B cell (primary cell): ENCODE measurements at places on chromosomes 7 and 10. TPM values are rescaled to one million over a fixed set of nuclear protein-coding genes. Genes with fewer than 3 reads are reported as not detected.

DNA sequence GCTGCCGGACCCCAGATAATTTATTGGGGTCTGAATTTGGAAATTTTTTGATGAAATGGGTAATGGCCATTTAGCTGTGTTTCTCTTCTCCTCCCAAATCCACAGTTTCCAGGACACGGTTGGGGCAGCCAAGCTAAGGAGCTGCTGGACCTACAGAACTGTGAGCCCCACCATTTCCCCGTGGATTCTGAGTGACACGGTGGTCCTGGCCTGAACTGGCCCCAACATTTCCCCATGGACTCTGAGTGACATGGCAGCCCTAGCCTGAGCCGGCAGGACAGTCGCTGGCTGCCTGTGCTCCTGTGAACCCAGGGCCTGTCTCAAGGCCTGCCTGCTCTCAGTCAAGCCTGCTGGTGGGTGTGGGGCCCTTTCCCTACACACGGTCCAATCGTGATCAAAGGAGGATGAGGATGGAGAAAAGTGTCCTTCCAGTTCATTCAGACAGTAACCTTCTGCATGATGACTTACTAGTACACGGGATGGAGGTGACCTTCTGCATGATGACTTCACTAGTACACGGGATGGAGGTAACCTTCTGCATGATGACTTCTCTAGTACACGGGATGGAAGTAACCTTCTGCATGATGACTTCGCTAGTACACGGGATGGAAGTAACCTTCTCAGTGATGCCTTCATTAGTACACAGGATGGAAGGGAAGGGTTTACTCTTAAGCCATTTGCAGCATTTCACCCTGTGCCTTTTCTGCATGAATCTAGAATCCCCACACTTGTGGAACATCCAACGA, 359.9 kb downstream of the GLRX3 start:
- H3K4me3 ChIP-seq: no peak overlapping the region
- H3K27me3 ChIP-seq: no peaks in the 10 kb centered on the region
- no peak overlapping the region for H3K27ac ChIP-seq

DNA sequence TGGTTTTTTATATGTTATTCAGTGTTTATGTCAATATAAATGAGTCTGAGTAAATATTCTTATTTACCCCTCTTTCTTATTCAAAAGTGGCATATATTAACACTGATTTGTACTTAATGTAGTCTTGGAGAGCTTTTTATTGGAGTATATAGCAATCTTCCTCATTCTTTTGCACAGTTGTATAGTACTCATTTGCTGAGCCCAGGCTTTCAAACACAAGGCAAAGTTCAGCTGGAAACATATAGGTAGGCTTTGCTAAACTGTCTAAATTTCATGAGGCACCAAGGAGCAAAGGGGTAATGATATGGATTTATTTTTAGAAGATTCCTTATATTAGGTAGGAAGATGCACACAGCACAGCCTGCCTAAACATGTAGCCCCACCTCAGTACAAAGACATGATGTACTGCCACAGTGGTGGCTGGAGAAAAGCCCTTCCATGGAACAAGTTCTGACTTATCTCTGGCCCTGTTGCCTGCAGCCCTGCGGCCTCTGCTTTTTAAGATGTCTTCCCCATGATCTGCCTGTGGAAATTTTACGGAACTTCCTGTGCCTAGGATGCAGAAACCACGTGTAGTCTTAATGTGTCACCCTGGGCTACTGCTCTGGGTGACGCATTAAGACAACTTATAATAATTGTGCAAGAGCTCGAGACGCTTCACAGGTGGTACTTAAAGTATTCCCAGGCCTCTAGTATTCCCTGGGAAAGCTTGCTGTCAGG, 9.6 kb upstream of the PDCD4 start:
- H3K27me3 ChIP-seq: no peaks in the 10 kb centered on the region
- H3K27ac ChIP-seq: peak overlapping the region; percentile 94
- no peak for DNase-seq

DNA sequence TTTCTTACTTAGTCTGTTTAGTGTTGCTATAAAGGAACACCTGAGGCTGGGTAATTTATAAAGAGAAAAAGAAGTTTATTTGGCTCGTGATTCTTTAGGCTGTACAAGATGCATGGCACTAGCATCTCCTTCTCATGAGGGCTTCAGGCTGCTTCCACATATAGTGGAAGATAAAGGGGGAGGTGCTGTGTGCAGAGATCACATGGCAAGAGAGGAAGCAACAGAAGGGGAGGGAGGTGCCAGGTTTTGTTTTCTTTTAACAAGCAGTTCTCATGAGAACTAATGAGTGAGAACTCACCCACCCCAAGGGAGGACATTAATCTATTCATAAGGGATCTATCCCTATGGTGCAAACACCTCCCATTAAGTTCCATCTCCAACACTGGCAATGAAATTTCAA, 17.3 kb downstream of the CYP2E1 start:
- H3K27ac ChIP-seq: no peak overlapping the region
- no peak overlapping the region for H3K4me3 ChIP-seq

DNA sequence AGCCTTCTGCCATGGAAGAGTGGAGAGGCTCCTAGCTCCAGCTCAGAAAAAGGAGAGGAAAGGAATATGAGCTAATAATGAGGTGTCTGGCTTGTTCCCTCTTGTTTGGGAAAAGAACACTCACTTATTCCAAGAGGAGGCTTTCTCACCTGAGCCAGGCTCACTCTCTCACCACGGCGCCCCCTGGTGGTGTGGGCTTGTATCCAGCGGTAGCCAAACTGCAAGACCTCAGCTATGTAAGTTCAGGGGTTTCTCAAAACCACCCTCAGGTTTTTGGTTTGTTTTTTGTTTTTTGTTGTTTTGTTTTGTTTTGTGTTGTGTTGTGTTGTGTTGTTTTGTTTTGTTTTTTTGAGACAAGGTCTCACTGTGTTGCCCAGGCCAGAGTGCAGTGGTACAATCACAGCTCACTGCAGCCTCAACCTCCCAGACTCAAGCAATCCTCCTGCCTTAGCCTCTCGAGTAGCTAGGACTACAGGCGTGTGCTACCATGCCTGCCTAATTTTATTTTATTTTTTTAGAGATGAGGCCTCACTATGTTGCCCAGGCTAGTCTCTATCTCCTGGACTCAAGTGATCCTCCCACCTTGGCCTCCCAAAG, 124.0 kb downstream of the TMEM130 start:
- H3K27me3 ChIP-seq: no peaks in the 10 kb centered on the region
- H3K4me3 ChIP-seq: no peak overlapping the region
- H3K4me1 ChIP-seq: no peaks in the 10 kb centered on the region
- H3K27ac ChIP-seq: no peak overlapping the region
- DNase-seq: peak; percentile 65
- H3K36me3 ChIP-seq: no peaks in the 10 kb centered on the region

DNA sequence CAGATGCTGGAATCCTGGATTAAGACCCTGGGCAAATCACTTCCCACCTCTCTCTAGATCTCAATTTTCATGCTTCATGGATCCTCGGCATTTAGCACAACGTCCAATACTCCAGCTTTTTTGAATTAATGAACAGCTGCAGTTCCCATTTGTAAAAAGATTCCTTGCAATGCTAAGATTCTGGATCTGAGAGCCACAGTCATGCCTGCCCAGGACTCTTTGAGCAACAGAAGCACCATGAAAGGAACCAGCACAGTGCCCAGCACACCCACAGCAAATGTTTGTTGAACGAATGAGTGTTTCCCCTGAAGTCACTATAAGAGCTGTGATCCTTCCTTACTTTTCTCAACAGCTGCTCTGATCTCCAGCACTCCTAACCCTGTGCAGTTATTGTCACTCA, 20.8 kb upstream of the DDIT4 start:
- no peak overlapping the region for H3K4me3 ChIP-seq
- H3K27me3 ChIP-seq: no peaks in the 10 kb centered on the region

DNA sequence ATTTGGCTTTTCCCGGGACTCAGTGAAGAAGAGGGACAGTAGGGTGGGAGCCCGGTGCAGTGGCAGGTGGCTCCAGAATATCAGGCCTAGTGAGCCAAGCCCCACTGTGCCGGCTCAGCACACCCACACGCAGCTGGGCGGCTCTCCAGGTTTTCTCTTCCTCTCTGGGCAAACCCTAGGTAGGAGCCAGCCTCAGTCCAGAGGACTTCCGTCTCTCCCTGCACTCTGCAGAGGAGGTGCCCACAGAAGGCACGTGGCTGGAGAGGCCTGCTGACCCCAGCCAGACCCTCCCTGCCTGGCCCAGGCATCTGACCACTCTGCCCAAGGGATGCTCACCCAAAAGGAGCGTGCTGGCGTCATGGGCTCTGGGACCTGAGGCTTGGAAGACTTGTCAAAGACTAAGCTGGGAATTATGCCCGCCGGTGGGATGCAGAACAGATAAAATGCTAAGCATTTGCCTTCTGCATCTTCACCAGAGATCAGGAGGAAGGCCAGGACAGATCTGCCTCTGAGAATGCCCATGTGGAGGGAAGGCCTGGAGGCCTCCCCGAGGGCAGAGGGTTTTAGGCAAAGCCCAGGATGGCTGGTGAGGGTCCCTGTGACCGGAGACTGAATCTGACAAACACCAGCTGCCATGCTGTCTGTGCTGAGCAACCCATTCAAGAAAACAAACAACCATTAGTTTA, 40.2 kb downstream of the TCERG1L start:
- H3K4me1 ChIP-seq: no peaks in the 10 kb centered on the region
- no peaks in the 10 kb centered on the region for H3K36me3 ChIP-seq
- H3K27ac ChIP-seq: no peak overlapping the region

- H3K4me3 ChIP-seq: no peak overlapping the region
- H3K4me1 ChIP-seq: peaks cover 12% of the 10 kb centered on the region
- no peaks in the 10 kb centered on the region for H3K27me3 ChIP-seq
- no peak for DNase-seq
These were observed 2.1 kb downstream of the TRDMT1 start for GRCh38 chr10:17199351-17199804.

DNA sequence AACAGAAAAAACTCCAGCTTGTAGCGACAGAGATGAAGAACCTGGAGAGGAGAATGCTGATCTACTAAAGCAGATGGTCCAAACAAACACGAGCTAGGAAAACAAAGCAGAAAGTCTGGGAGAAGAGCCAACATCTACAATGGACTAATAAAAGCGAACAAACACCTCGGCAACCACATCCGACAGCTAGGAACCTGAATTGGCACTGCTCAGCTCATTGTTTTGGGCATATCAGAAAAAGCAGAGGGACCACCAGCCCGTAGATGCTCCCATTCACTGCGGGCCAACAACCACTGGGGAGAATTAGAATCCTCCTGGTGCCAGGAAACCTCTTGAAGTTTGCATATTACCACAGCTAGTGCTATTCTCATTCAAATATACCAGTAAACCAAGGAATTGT, 204.7 kb downstream of the NXPH1 start:
- H3K4me1 ChIP-seq: no peaks in the 10 kb centered on the region
- no peak overlapping the region for H3K4me3 ChIP-seq
- H3K27ac ChIP-seq: no peak overlapping the region

DNA sequence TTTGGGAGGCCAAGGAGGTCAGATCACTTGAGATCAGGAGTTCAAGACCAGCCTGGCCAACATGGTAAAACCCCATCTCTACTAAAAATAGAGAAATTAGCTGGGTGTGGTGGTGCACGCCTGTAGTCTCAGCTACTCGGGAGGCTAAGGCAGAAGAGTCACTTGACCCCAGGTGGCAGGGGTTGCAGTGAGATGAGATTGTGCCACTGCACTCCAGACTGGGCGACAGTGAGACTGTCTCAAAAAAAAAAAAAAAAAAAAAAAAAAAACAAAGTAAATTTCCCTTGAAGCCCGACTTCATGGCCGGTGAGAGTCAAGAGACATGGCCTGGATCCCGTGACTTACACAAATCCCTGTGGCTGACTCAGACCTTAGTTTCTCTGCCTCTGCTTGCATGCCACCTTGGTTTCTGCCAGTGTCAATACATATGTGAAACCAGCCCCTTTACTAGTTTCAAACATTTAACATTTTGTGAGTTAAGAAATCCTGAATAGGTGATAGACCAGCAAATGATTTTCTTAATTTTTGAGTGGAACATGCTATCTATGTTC, 62.8 kb downstream of the ZEB1 start:
- peaks cover 7% of the 10 kb centered on the region for H3K4me1 ChIP-seq
- peaks cover 2% of the 10 kb centered on the region for H3K36me3 ChIP-seq
- no peaks in the 10 kb centered on the region for H3K27me3 ChIP-seq
- no peak for DNase-seq
- no peak overlapping the region for H3K4me3 ChIP-seq

- no peaks in the 10 kb centered on the region for H3K27me3 ChIP-seq
- no peaks in the 10 kb centered on the region for H3K4me1 ChIP-seq
- H3K27ac ChIP-seq: no peak overlapping the region
- H3K36me3 ChIP-seq: peaks cover 10% of the 10 kb centered on the region
- H3K4me3 ChIP-seq: no peak overlapping the region
These were observed 19.3 kb downstream of the IL15RA start for GRCh38 chr10:5958077-5958476.

DNA sequence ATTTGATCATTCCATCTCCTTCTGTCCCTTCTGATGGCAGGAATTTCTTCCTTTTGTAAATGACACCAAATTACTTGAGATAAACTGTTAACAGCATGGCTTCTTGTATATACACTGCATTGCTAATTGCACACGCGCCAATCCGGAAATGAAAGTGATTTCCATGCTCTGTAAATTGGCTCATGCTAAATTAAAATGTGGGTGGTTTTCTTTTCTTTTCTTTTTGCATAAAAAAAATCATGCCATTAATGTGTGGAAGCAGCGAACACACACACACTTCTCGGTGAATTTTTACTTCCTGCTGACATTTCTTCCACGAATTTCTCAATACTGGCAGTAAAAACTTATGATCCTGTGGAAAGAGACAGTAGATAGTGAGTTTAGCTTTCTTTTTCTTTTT, 123.1 kb upstream of the CCDC6 start:
- no peak for DNase-seq
- no peaks in the 10 kb centered on the region for H3K27me3 ChIP-seq
- H3K27ac ChIP-seq: no peak overlapping the region
- H3K4me1 ChIP-seq: peaks cover 7% of the 10 kb centered on the region
- H3K36me3 ChIP-seq: no peaks in the 10 kb centered on the region

DNA sequence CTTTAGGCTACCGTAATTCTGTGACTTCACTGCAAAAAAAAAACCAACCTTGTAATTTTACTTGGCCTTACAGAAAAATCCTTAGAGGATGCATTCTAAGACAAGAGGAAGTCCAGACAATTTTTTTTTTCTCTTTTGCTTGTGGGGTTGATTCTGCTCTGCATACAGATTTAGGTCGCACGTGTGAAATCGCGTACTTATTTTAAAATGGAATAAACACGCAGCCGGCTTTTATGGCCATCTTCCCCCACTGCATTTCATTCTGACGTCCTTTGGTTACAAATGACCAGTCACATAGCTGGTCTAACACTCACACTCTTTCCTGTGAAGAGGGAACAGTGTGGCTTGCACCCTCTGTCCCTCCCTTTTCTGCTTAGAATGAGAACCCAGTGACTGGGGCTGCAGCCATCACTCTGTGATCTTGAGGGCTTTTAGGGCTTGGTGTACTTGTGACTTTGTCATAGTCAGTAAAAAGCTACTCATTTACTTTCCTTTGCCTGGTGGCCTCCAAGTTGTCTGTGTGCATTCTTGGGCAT, 63.6 kb upstream of the CARD11 start:
- no peaks in the 10 kb centered on the region for H3K27me3 ChIP-seq
- no peak overlapping the region for H3K4me3 ChIP-seq
- H3K36me3 ChIP-seq: no peaks in the 10 kb centered on the region
- no peaks in the 10 kb centered on the region for H3K4me1 ChIP-seq

- H3K27ac ChIP-seq: no peak overlapping the region
- H3K4me3 ChIP-seq: no peak overlapping the region
- H3K36me3 ChIP-seq: no peaks in the 10 kb centered on the region
- H3K4me1 ChIP-seq: no peaks in the 10 kb centered on the region
- DNase-seq: no peak
These were observed 32.1 kb downstream of the MRPL32 start for GRCh38 chr7:42964293-42964692.

Gene TACC2
- not detected in 2 replicates for total RNA-seq

Gene BLNK
- 205 and 210 TPM in 2 replicates for total RNA-seq

Gene GIMAP4
- 0.27 and 0.85 TPM in 2 replicates for total RNA-seq

Gene OPN4
- not detected in 2 replicates for total RNA-seq

Gene CABCOCO1
- total RNA-seq: not detected in 2 replicates

Gene VAX1
- total RNA-seq: not detected in 2 replicates

Gene MYL10
- not detected in 2 replicates for total RNA-seq
